Stimulated activated CD8-positive, alpha-beta memory T cell treated with anti-CD3 and anti-CD28 coated beads, Interleukin-15, amount 100 ng/mL, for 48 hours (primary cell): ENCODE measurements at places on chromosomes 5 and 9.

DNA sequence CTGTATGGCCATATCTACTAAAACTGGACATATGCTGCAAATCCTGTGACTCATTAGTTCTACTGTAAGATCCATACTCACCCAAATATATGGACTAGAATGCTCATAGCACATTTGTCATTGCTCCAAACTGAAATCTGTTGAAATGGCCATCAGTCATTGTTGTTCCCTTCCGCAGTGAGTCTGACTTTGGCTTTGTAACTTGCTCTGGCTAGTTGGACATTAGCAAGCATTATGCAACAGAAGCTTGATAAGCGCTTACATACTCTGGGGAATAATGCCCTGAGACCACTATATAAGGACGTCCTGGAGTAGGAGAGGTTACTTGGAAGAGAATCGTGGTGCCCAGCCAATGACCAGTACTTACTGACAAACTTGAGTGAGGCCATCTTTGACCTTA is 9.0 kb downstream of the KIAA1958 start:
- DNase-seq: no peak

- no peak for DNase-seq
Observed at GRCh38 chr5:159768243-159768642, 148.0 kb upstream of the ADRA1B start.

GRCh38 chr9:116549786-116550660 is 137.1 kb upstream of the TRIM32 start:
- no peak for DNase-seq

GRCh38 chr5:125337294-125337693 is 590.9 kb upstream of the ZNF608 start:
- no peak for DNase-seq

GRCh38 chr5:141665995-141666940 is 15.1 kb upstream of the FCHSD1 start:
- no peak for DNase-seq

DNA sequence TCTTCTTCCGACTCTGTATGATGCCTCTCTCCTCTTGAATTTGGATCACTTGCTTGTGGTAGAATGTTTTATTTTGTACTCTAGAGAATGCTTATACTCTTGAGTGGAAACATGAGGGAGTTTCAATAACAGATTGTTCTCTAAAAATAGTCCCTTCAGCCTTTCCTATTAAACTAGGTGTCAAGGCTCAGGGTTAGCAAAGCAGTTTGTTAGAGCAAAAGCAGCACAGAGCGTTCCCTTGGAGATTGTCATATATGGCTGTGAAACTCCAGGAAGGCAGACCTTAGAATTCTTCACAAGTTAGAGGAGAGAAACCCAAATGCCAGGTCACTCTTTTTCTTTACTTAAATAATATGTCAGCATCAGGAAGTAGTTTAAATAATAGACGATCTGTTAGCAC is 33.0 kb downstream of the MAMDC2 start:
- no peak for DNase-seq

DNA sequence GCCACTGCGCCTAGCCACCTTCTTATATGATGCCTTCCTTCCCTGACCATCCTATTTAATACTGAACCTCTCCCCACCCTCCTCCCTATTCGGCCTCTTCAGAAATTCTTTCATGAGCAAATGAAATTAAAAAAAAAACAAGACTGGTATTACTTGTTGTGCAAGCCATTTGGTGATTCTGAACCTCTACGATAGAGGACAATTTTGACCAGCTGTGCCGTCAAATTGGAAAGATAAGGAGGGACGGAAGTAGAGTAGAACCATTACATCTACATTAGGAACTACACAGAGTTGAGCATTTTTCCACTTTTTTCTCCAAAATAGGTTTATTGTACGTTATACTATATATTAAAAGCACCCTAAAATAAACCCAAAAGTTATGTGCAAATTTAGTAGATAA is 2.9 kb downstream of the DHX29 start:
- no peak for DNase-seq
